ENCODE measurements at places on chromosomes 5 and 9.
A peak's percentile ranks its signal among the peaks of the same experiment; 100 is the strongest.

DNA sequence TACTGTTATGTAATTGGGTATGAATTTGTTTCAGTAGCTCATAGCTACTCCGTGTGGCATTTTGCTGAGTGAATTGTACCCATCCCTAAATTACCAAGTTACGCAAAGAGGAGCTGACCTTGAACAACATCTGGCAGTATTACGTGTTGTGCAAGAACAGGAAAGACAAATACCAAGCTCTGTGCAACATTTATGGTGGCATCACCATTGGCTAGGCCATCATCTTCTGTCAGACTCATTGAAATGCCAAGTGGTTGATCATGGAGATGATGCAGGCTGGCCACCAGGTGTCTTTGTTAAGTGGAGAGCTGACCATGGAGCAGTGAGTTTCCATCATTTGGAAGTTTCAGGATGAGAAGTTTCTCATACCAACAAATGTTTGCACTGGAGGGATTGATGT, 15.0 kb downstream of the ZSWIM6 start:
- no peak for ATAC-seq

DNA sequence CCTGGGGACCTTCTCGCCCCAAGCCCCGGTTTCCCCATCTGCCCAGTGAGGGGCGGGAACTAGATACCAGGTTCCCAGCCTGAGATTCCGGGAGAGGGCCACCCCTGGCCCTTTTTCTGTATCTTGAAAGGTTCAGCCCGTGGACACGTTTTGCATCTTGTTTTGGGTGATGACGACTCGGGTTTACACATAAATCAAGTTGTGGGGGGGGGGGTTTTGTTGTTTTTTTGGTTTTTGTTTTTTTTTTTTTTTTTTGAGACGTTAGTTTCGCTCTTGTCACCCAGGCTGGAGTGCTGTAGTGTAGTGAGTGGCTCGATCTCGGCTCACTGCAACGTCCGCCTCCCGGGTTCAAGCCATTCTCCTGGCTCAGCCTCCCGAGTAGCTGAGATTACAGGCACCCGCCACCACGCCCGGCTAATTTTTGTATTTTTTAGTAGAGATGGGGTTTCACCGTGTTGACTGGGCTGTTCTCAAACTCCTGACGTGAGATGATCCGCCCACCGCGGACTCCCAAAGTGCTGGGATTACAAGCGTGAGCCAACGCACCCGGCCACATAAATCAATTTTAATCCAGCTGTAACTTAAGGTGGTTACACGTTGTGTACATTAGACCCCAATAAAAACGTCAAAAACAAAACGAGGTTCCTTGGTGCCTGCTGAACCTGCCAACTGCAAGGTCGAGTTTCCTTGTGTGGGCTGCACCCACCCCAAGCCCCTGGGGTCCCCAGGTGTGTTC, 1.1 kb upstream of the BRD3 start:
- ATAC-seq: peak; percentile 3

DNA sequence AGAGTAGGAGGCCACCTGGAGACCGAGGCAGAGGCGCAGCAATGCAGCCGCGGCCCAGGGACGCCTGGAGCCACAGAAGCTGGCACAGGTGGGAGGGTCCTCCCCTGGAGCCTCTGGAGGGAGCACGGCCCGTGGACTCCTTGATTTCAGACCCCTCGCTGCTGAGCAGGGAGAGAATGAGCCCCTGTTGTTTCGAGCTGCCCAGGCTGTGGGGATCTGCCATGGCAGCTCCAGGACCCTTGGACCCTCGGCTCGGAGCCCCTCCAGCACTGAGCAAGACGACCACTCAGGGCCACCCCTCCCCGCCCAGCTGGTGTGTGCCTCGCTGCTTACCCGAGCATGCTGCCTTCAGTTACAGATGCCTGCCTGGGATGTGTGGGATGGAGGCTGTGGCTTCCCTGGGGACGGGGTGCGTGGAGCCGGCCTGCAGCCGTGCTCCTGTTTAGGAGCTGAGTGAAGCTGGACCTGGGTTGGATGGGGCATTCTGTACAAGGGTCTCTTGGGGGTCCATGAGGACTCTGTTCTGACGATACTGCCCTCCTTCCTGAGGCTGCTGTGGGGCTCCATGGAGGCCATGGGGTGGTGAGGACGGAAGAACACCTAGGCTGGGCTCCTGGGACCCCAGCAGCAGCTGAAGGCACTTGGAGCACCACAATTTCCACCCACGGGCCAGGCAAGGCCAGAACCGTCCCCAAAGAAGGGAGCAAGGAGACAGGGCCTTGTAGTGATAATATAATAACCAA, 115.1 kb upstream of the LPCAT1 start:
- ATAC-seq: no peak

DNA sequence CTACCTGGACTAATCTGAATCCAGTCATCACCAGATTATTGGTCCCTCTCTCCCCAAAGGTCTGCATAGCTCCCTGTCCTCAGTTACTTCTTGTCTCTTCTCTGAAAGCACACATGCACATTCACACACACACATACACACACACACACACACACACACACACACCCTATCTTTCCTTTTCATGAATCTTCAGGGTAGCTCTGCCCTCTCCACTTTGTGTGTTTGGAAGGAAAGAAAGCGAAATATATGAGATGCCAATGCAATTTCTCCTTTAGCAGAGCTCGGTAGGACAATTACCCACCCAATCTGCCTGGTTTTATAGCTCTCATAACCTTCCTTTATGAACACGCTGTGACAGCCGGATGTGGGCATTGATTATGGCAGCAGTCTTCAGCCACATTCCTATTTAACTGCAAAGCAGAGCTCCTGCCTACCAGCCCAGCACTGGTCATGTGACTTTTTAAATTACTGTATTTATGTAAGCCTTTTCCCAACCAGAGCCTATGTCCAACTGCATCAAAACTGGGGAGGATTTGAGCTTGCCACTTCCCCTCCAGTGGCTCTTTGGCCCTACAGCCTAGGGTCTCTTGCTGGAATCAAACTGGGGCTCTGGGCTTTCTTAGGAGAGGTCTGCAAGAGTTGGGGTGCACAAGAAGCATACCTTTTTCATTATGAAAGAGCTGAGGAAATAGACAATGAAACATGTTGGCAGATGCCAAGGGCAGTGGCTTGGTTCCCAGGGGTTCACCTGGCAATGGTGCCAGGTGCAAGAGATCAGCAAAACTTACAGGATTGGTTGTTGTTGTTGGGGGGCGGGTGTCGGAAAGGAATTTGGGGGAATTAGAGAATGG, 20.8 kb upstream of the MATR3 start:
- ATAC-seq: no peak

DNA sequence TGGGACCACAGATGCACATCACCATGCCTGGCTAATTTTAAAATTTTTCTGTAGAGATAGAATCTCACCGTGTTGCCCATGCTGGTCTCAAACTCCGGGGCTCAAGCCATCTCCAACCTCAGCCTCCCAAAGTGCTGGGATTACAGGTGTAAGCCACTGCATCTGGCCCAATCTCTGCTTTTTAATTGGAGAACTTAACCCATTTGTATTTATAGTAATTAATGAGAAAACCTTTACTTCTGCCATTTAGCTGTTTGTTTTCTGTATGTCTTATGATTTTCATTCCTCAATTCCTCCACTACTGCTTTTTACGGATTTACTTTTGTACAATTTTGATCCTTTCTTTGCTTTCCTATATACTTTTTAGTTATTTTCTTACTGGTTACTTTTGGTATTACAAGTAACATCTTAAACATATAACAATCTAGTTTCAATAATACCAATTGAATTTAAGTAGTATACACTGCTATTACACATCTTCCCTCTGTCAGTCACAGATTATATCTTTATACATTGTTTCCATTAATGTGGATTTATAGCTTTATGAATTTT, 26.1 kb downstream of the RALGDS start:
- no peak for ATAC-seq

DNA sequence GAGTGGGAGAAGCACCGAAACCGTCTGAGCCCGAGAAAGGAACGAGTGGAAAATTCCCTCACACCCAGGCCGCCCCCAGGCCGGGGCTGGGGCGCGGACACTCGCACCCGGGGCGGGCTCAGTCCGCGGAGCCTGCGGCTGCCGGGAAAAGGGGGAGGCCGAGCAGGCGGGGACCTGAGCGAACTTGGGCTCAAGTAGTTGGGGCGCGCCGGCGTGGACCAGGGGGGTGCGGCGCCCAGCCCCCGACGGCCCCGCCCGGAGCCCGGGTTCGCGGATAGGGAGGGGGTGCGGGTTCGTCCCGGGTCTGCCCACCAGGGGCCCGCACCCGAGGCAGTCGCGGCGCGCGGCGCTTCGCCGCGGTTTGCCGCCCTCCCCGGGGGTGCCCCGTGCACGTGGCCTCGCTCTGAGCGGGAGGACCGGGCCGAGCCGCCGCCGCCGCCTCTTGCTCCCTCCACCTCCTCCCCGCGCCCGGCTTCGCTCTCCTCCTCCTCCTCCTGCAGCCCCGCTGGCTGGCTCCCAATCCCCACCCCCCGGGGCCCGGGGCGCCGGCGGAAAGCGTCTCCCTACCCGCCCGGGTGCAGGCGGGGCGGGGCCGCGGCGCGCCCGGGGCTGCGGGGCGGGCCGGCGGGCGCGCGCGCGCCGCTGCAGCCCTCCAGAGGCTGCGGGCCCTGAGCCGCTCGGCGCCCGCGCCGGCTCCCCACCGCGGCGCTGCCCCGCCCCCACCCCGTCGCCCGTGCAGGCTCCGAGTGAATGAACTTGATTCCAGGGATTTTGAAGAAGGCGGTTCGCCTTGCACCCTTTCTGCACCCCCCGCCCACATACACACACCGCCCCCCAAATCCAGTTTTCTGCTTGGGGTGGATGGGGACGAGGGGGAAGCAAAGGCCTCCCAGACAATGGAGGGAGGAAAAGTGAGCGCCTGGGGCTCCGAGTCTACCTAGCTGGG, 1.3 kb upstream of the NFIB start:
- ATAC-seq: peak; percentile 40

DNA sequence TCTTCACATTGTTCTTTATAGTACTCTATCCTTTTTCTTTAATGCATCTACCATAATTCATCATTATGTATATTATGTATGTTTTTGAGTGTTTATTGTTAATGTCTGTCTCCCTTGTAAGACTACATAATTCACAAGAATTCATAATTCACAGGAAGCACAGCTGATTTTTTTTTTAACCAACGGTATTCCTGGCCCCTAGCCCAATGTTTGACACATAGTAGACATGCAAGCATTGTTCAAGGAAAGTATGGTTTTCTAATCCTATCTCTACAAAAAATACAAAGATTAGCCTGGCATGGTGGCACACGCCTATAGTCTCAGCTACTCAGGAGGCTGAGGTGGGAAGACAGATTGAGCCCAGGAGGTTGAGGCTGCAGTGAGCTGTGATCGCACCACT, 160.6 kb downstream of the PPP2R2B start:
- no peak for ATAC-seq

- ATAC-seq: no peak
Measured at GRCh38 chr5:53934151-53934820, 373.8 kb downstream of the NDUFS4 start.

- peak; percentile 8 for ATAC-seq
Measured at GRCh38 chr5:169646856-169647255, 9.8 kb downstream of the DOCK2 start.

- ATAC-seq: peak; percentile 18
Measured at GRCh38 chr5:10250806-10251276, 761 bp downstream of the CCT5 start.

DNA sequence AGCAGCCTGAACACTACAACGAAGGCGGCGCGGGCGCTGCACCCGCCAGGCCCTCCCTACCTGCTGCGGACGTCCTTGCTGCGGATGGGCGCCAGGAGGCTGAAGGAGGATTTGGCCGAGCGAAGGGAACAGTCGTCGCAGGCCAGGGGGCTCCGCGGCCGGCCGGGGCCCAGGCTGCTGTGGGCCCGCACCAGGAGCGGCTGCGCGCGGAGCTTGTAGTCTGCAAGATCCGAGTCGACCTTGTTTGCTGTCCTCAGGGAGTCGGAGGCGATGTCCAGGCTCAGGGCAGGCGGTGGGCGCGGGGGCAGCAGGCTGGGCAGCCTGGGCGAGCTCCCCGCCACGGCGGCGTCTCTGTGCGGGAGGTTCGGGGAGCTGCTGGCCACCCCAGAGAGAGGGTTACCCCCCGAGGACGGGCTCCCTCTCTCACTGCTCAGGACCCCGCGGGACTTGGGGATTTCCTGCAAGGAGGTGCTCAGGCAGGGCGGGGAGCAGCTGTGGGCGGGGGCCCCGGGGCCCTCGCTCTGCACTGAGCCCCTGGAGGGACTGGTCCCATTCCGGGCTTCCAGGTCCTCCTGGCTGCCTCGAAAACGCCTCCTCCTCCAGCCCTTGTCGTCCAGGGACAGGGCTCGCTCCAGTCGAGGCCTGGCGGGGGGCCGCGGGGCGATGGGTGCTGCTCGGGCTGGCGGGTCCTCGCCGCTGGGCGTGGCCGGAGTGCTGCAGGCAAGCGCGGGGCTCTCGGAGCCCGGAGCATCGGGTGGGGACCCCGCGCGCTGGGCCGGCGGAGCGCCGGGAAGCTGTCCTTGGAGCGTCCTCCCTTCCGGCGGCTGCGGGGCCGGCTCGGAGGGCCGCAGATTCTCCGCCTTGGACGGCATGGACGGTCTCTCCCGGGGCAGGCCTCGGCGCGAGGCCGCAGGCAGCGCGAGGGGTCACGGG, 831 bp downstream of the INPP5E start:
- peak; percentile 76 for ATAC-seq

GRCh38 chr5:1747803-1748085, 51.9 kb downstream of the MRPL36 start:
- no peak for ATAC-seq

GRCh38 chr9:112771359-112772214, 21.0 kb downstream of the SNX30 start:
- ATAC-seq: peak; percentile 88

- ATAC-seq: no peak
Measured at GRCh38 chr5:136506131-136506530, 140.8 kb upstream of the TRPC7 start.

GRCh38 chr9:19119246-19119645, 8.0 kb downstream of the PLIN2 start:
- no peak for ATAC-seq

- peak; percentile 16 for ATAC-seq
Measured at GRCh38 chr9:136399176-136400037, 563 bp downstream of the SNAPC4 start.

DNA sequence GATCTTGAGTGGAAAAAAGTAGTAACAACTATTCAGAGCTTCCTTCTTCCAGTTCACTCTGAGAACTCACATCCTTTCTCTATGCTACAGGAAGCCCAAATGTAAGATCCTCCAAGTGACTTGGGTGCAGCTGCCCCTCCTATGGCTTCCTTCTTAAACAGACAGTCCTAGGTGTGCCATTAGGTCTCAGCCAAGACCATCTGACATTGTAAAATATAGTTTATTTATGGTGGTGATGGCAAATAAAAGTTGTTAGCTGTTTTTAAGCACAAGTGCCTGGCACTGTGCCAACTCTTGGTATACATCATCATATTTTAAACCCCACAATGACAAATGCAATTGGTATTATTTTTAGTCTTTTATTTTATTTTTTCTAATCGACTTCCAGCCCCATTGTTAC, 58.1 kb downstream of the TMEM252 start:
- ATAC-seq: no peak

Measured in activated T-helper 17 cell treated with anti-CD3 and anti-CD28 coated beads, Interleukin-2, amount 50 U/mL, for 72 hours (primary cell).